Stomach (tissue), 19 donors: ENCODE measurements at places on chromosomes 4 and X. TPM values are rescaled to one million over a fixed set of nuclear protein-coding genes. Genes with fewer than 3 reads are reported as not detected.

Gene HSD17B13
- not detected for total RNA-seq

Gene CHST7
- total RNA-seq: 1.8 TPM

Gene SMS
- total RNA-seq: 30.9 TPM

DNA sequence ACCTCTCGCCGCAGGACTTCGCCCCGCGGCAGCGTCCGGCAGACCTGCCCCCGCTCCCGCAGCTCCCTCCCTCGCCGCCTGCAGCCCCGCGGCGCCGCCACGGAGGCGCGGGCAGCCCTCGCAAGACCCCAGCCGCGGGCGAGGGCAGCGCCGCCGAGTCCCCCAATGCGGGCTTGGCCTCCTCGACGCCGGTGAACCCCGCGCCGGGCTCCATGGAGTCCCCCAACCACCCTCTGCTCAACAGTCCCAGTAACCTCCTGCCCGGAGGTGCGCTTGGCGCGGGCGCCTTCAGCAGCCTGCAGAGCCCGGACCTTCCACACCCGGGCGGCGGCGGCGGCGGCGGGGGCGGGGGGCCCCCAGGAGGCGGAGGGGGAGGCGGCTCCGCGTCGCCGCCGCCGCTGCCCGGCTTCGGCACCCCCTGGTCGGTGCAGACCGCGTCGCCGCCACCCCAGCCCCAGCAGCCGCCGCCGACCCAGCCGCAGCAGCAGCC lies 1.2 kb downstream of the CPEB2 start:
- peak; percentile 63 for DNase-seq

DNA sequence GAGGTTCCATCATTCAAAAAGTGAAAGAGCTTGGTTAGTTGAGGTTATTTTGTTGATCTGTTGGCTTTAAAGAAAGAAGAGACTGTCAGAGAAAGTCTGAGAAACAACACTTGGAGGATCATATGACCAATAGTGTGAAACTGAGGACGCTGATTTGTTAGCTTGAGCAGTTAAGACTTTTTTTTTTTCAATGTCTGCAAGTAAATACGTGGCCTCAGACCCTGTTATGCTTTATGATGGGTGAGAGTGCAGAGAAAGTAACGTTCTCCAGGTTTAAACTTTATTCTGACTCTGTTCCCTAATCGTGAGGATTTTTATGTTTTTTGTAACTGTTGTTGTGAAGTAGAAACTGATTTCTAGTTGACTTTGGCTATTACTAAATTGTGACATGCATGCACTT lies 45.9 kb downstream of the GAB1 start:
- DNase-seq: no peak

Gene UGT8
- total RNA-seq: 24.0 TPM

- no peak for DNase-seq
These were observed 40.8 kb downstream of the ARSD start for GRCh38 chrX:2888309-2888708.

DNA sequence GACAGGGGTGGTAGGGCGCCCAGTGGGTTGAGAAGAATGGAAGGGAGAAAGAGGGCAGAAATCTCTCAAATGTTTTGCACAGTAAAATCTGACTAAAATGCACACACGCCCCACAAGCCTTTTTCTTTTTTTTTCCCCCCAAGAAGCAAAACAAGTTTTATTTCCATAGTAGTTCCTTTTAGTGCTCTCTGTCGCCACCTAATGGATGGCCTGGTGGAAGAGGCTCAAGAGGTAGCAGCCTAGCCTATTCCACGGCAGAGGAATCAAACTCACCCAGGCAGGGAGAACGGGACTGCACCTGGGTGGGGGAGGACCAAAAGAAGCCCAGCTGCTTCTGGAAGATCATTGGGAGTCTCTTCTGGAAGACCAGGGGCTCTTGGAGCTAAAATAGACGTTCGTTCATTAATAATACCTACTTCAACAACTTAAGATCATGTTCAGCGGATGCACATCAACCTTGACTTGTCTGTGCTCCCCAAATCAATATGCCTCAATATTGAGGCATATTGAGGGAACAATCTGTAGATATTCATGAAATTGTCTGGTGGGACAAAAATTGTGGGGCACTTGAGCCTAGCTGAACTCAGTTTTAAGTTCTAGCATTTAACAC lies 31.6 kb upstream of the IRAK1 start:
- DNase-seq: peak; percentile 86

DNA sequence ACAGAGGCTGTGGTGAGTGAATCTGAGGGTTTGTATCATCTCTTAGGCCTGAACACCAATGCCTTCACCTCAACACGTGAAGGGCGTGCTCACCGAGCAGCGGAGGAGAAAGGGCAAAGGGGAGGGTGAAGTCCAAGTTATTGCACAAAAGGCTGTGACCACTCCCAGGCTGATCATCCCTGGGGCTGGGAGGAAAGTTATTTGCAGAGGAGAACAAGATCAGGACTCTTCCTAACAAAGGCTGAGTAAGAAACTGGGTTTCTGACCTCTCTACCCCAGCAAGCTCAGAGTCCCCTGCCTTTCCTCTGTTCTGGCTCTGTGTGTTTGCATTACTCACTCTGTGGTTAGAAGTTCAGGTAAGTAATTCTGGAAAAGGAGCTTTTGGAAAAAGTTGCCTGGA lies 366.3 kb upstream of the CXorf51A start:
- no peak for DNase-seq

DNA sequence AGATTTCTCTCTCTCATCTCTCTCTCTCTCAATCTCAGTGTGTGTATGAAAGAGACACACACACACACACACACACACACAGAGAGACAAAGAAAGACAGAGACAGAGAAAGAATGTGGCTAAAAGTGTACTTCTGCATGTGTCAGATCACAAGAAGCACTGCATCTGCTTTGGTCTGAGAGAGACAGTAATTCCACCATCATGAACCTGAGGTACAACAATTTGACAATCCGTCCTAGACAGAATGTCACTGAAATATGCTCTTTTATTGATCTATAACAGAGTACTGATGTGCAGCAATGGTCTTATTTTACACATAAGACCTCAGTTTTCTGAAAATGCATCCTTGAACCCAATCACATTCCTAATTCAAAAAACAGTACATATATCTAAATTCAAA lies 576.2 kb upstream of the SMIM31 start:
- DNase-seq: no peak

- DNase-seq: no peak
These were observed 138.9 kb downstream of the HMX1 start for GRCh38 chr4:8732681-8733243.

- no peak for DNase-seq
These were observed 1.0 kb downstream of the SLC10A6 start for GRCh38 chr4:86848136-86848535.

DNA sequence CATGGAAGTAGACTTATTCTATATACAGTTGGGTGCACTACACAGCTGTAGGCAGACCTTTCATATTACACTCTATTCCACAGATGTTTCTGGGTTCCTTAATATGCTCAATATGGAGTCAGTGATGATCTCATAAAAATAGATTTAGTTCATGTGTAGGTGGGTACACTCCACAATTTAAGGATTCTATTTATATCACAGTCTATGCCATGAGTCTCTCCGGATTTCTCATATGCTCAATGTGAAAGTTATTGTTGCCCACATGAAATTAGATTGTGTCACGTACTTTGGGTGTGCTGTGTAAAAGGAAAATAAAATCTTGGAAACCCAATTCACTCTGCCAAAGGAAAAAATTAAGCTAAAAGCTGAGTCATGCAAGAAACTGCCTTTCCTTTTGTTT lies 32.5 kb upstream of the TASL start:
- no peak for DNase-seq

Gene NPY1R
- 2.5 TPM for total RNA-seq

- DNase-seq: no peak
These were observed 189.8 kb downstream of the PPP3CA start for GRCh38 chr4:101157415-101158133.

Gene TRIML2
- total RNA-seq: not detected

Gene PCDH10
- 9.4 TPM for total RNA-seq

DNA sequence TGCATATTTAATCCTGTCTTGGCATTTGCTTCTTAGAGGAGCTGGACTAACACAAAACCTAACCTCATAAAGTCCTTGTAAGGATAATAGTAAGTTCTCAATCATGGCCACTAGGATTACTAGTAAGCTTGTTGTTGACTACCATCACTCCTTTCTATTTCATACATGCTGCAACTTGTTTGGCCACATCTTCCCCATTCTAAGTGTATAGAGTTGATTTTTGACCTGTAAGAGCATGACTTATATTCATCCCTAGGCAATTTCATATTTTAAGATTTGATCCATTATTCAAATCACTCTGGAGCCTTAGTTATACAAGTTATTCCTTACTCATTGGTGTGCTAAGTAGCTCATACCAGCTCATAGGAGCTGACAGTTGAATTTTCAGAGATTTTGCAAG lies 109.4 kb downstream of the EFHC2 start:
- no peak for DNase-seq

Gene ALAS2
- 18.4 TPM for total RNA-seq

DNA sequence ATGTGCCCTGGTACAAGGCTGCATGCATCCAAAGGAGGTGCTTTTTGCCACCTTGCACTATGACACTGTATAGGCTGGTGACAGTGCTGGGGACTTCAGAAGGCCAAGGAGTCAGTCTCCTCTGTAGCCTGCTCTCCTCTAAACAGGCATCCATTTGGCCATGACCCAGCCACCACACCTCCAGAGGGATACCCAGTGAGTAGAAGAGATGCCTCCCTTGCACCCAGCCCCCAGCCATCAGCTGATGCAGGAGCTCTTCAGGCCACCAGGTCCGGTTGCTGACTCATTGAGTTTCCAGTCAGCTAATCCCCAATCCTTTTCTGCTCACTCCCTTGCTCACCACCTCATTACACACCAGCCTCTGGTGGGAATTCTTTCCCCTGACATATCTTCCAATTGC lies 99.8 kb downstream of the PJA1 start:
- no peak for DNase-seq

DNA sequence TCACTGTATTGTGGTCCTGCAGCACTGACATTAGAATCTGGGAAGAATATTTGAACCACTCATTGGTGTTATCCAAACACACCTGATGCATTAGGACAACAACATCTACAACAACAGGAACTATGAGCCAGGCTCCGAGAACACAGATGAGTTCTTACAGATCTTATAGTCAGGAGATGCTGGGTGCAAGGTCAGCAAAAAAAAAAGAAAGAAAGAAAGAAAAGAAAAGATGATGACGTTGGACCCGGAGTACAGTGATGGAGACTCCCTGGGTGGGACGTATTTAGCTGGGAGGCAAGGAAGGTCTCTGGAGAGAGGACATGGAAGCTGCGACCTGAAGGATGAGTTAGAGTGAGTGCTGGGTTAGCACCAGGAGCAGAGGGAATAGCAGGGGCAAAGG lies 17.8 kb upstream of the MAN2B2 start:
- DNase-seq: no peak

GRCh38 chr4:77921701-77922100 lies 59.1 kb downstream of the MRPL1 start:
- no peak for DNase-seq

GRCh38 chrX:130343411-130343810 lies 3.7 kb downstream of the SLC25A14 start:
- no peak for DNase-seq

- DNase-seq: no peak
These were observed 115.2 kb upstream of the GABRA2 start for GRCh38 chr4:46505131-46505530.

DNA sequence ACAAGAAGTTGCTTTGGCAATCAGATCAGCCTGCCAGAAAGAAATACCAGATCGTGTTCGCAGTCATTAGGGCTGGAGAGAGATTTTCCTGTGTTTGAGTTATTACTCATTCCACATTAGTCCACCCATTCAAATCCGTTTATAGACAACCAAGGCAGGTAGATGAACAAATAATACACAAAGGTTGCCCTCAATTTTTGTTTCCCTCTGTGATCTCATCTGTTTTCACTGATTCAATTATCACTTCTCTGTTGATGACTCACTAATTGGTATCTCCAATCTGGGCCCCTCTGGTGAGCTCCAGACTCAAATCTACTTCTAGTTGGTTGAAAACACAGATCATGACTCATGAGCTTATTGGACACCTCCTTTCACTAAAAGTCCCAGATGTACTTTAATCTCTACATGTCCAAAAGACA lies 54.5 kb downstream of the CHM start:
- DNase-seq: no peak

Gene IDS
- 32.1 TPM for total RNA-seq

Gene MTNR1A
- not detected for total RNA-seq

DNA sequence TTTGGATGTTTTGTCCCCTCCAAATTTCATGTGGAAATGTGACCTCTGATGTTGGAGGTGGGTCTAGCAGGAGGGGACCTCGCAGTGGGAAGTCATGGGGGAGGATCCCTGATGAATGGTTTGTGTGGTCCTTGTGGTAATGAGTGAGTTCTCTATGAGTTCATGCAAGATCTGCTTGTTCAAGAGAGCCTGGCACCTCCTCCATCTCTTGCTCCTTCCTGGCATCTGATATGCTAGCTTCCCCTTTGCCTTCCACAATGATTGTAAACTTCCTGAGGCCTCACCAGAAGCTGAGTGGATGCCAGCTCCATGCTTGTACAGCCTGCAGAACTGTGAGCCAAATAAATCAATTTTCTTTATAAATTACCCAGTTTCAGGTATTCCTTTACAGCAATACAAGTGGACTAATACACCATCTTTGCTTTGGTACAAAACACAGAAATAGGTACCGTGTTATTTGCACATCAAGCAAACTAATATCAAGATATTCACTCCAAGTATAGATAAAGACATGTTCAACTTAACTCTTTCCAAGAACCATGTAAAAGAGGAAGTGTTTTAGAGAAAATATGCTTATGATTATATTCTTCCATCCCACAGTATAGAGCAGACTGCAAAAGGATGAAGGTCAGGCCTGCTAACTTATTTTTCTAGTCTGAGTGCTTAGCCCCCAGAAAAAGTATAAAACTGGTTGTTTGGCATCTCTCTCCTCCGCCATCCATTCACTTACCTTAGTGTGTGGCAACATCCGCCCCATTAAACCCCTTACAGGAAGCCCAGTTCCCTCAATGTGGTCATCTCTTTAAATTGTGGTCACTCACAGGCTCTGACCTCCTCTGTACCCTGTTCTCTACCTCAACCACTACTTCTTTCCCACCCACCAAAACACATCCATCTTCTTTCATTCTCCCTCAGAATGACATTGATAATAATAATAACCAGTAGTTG lies 6.7 kb downstream of the ARAP2 start:
- DNase-seq: no peak

GRCh38 chrX:110408949-110409588 lies 50.4 kb downstream of the RTL9 start:
- no peak for DNase-seq

Gene LANCL3
- total RNA-seq: 5.3 TPM

DNA sequence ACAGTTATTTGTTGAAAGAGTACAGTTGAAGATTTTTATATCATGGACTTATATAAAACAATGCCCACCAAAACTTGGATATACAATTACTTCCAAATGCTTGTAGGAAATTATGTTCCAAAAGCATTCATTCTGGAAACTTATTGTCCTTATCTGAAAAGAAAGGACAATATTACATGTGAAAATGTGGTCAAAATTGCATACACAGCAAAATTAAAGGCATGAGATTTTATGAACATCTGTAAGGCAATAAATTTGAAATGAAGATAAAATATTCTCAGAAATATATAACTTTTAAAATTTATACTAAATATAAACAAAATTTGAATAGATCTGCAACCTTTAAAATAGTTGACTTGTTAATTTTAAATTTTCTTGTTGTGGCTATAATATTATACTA lies 1173.8 kb downstream of the NLGN4X start:
- no peak for DNase-seq

Gene MAGED4
- total RNA-seq: 1.8 TPM

Gene KDR
- 17.1 TPM for total RNA-seq

Gene CXorf49
- total RNA-seq: not detected

- no peak for DNase-seq
These were observed 16.7 kb downstream of the PRR32 start for GRCh38 chrX:126836186-126836585.

Gene LONRF3
- total RNA-seq: 8.5 TPM

GRCh38 chrX:126376465-126376864 lies 176.1 kb downstream of the DCAF12L1 start:
- no peak for DNase-seq

Gene POU4F2
- not detected for total RNA-seq
